Caki2 (cell line): ENCODE measurements at places on chromosomes 4 and X.

DNA sequence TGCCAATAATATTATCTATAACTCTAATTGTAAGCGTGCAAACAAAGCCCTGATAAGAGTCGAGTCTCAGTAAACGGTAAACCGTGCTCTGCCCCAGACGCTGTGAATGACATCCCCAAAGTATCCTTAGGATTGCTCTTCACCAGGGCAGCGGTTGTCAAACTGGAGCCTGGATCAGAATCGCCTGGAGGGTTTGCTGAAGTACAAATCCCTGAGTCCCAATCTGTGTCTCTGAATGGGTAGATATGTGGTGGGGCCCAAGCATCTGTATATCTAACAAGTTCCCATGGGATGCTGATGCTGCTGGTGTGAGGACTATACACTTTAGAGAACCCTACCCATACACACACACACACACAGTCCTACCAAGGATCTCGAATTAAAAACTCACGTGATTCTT lies 813 bp upstream of the APBB2 start:
- peak; percentile 2 for DNase-seq

- peak; percentile 10 for DNase-seq
Measured at GRCh38 chrX:69387567-69388487, 116.3 kb upstream of the NALF2 start.

GRCh38 chr4:83546786-83547185 lies 10.9 kb downstream of the GPAT3 start:
- no peak for DNase-seq

GRCh38 chrX:78747489-78747888 lies at the start of gene LPAR4:
Gene LPAR4, plus strand, starts transcription at chrX:78747720. Its CDS starts 7,150 bp downstream, at chrX:78754870.
- DNase-seq: no peak

DNA sequence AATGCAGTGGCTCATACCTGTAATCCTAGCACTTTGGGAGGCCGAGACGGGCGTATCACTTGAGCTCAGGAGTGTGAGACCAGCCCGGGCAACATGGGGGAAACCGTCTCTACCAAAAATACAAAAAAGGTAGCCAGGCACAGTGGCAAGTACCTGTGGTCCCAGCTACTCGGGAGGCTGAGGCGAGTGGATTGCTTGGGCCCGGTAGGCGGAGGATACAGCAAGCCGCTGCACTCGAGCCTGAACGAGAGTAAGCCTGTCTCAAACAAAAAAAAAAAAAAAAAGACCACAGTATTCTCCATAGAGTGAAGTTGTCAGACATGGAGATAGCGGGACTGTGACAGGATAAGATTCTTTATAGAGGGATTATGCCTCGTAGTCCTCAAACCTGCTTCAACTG lies 76.1 kb upstream of the SH3RF1 start:
- DNase-seq: no peak

- DNase-seq: peak; percentile 64
Measured at GRCh38 chr4:26821677-26822503, 38.8 kb upstream of the STIM2 start.

GRCh38 chr4:23135792-23136645 lies 443.3 kb downstream of the GBA3 start:
- peak; percentile 32 for DNase-seq

- DNase-seq: no peak
Measured at GRCh38 chrX:39935411-39936064, 162.2 kb downstream of the BCOR start.

DNA sequence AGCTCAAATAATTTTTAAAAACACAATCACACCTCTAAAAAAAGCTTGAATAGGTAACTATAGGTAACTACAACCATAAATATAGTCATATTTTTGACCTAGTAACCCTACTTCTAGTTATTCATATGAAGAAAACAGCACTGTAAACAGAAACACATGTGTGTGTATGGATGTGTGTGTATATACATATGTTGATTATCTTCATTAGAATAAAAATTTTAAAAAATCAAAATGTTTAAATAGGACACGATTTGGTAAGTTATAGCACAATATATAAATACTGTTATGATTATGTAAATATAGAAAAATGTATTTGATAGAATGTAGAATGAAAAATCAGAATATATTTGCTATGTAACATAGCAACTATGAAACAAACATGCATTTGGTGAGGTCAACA lies 258.1 kb upstream of the GK2 start:
- no peak for DNase-seq

GRCh38 chr4:140304346-140304745 lies 69.1 kb upstream of the SCOC start:
- DNase-seq: no peak
